ENCODE measurements at places on chromosomes 6 and 20.

DNA sequence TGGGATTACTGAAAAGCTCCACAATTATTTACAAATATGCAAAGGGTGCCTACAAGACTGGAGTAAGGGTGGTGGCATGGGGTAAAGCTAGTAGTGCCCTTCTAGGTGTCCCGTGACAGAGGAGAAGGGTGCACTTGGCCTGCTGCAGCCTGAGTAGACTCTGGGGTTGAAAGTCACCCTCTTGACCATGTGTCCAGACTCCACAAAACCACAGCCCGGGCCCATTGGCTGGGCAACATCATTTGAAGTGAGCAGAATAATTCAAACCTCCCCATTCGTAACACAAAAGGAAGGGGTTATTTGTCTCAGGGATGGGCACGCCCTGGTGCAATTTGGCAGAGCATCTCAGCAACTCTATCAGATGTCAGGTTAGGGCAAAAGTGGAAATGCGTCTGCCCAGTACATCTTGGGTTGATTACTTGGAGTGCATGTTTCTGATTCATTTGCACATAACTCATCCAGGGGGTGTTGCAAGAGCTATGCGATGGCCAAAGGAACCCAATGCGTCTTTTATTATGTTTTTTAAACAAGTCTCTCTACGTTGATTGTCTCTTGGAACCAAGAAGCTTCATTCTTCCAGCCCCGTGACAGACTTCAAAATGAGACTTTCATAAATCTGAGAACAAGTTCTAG, 56.7 kb downstream of the ISM1 start:
- DNase-seq = no peak

DNA sequence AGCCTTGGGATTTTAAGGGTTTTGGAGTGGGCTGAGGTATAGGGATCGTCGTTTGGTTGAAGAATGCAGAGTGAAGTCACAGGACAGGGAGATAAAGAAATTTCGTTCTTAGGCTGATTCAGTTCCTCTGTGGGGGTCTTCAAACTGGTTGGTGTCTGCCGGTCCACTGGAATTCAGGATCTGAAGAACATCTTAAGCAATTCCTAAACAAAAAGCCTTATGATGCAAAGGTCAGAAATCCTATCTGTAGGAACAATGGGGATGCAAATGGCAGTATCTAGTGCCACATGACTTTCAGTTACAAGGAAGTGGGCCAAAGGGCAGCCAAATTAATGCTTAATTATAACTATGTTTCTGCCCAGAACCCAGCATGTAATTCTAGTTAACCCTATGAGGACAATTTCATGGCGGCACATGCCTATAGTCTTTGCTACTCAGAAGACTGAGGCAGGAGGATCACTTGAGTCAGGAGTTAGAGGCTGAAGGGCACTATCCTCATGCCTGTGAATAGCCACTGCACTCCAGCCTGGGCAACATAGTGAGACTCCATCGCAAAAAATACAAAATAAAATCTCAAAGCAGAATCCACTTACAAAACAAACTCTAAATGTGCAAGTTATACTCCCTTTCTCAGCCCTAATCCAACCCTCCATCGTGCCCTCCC, 4.6 kb upstream of the SLC2A10 start:
- DNase-seq = no peak

GRCh38 chr6:159807150-159807858, 7.2 kb downstream of the PNLDC1 start:
- DNase-seq = no peak

- no peak for DNase-seq
These were observed 42.1 kb downstream of the SLC35A1 start for GRCh38 chr6:87514831-87515230.

GRCh38 chr20:1469925-1470571, 3.4 kb upstream of the NSFL1C start:
- DNase-seq = peak; percentile 45

GRCh38 chr6:69866351-69866769, at the start of gene COL19A1:
Gene COL19A1, plus strand, starts transcription at chr6:69866556. Its CDS starts 13,012 bp downstream, at chr6:69879568.
- peak; percentile 49 for DNase-seq

- peak; percentile 45 for DNase-seq
These were observed 28.3 kb downstream of the RSPO4 start for GRCh38 chr20:973785-974194.

GRCh38 chr6:120198033-120198432, 848.5 kb upstream of the MAN1A1 start:
- no peak for DNase-seq

DNA sequence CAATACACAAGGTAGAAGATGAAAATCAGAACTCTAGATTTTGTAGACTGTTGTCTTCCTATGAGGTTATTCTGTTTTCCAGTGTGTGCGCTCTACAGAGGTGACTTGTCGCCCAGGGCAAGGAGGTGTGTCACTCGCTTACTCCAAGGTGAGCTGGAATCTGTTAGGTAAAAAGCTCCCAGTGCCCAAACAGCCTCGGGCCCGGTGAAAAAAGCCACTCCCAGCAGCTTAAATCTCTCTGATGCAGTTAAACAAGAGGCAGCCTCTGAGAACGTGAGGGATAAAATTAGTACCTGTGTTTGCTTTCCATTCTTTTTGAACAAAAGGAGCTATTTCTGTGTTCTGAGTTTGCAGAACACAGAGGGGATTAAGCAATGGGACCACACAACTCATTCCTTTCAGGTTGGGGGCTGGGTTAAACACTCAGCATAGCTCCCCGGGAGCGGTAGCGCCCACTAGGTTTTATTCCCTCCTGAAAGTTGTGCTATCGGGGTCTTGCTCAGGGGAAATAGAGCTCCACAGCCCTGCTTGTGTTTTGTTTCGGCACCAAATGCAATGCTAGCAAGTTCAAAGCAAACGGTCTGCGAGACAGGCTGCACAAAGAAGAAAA, 181.2 kb downstream of the FOXA2 start:
- DNase-seq = no peak

- DNase-seq = no peak
These were observed 5.7 kb downstream of the TMEM181 start for GRCh38 chr6:158565482-158566040.

- DNase-seq = no peak
These were observed 212.9 kb upstream of the PRND start for GRCh38 chr20:4508773-4509172.

DNA sequence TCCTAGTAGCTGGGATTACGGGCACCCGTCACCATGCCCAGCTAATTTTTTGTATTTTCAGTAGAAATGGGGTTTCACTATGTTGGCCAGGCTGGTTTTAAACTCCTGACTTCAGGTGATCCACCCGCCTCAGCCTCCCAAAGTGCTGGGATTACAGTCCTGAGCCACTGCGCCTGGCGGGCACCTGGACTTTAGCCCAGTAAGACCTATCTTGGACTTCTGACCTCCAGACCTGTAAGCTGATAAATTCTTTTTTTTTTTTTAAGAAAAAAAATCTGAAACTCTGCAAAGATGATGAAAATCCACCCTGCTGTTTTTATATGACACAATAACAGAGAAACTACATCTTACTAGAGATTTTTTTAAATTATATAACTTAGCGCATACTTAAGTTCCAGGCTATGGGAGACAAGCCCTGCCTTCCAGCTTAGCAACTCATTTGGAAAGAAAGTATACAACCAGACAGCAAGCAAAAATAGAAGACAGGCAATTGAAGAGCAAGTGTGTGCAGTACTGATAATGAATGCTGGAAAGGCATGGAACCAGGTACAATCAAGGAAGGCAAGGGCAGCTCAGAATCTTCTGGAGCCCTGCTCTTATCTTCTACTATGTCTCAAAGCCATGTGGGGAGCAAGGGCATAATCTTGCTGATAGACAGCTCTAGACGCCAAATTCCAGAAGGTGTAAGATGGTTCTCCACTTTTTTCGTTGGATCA, 104.2 kb downstream of the CD83 start:
- DNase-seq = no peak
